ENCODE measurements at places on chromosomes 4 and X.

DNA sequence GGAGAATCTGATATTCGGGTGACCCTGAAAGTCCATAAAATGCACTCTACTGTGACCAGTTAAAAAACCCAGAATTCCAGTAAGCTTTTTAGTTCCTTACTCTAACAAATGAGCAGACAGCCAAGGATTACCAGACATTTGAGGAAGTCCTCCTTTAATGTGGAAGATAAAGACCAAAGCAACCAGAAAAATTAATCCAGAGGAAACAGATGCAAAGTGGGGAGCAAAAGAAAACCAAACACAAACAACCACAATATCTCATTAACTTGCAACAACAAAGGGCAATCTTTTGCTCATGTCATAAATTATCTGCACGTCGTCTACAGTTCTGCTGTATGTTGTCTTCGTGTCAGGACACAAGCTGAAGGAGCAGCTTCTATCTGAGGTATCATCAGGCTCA, 164.4 kb downstream of the PJA1 start:
- DNase-seq = no peak

GRCh38 chr4:6662591-6662990, 22.1 kb downstream of the MRFAP1 start:
- DNase-seq = no peak

GRCh38 chr4:7887436-7887835, 52.2 kb downstream of the AFAP1 start:
- no peak for DNase-seq

DNA sequence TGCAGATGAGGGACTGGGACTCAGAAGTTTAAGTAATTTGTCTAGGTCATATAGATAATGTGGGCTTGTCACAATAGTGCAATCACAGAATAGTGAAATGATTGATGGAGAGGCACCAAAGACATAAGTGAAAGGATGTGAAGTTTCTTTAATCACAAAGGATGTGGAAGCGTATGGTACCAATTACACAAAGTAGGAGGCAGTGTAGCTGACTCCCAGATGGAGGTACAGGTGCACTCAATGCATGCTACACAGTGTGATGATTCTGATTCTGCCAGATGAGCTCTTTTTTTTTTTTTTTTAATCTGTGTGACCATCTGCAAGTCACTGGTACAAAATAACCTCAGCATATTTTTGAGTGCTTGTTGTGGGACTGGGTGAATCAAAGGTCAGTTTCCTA, 411.3 kb downstream of the SPRY1 start:
- no peak for DNase-seq

DNA sequence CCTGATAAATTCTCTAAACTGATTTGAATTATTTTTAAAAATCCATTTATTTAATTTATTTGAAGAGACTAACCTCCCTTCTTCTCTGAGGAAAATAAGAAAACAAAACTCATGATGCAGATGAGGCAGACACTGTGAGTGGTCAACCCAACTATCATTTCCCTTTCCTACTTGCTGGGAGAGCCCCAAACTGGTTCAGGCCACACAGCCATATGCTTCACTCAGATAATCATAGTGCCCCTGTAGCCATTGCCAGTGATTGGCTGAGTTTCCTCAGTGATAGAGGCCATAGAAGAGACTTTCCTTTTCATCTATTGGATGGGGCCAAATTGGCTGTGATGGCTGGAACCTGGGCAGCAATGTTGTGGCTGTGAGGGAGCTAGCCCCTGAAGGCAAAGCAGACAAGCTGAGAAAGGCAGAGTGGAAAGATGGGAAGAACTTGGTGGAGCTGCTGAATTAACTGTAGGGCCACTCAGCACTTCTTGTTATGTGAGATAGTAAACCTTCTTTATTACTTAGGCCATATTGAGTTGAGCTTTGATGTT, 49.8 kb downstream of the RAB33B start:
- DNase-seq = no peak

DNA sequence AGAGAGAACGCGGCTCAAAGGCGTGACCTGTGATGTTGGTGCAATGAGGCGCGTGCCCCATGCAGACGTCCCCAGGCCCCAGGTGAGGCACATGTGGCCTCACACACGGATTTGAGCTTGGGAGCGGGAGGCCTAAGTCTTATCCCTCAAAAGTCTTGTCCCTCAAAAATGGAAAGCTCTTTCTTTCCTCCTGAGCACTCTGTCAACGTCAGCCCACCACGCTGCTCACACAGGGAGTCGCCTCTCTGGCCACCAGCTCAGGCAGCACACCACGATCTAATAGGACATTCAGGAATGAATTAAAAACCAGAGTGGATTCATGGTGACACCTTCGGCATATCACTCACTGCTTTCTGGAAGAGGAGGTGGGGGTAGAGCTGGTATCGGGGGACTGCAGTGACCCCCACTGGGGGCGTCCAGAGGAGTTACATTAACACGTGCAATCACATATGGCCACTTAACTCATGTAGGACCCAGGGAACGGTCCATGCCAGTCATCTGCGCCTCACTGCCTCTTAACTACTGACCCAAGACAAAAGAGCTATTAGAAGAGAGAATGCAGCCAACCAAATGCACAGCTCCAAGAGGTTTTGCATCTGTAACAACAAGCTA, 21.9 kb upstream of the CYP4V2 start:
- no peak for DNase-seq

GRCh38 chrX:107549504-107549903, 78.8 kb upstream of the PRPS1 start:
- no peak for DNase-seq

- DNase-seq = no peak
Observed at GRCh38 chrX:124268099-124268498, 64.4 kb upstream of the TEX13D start.

DNA sequence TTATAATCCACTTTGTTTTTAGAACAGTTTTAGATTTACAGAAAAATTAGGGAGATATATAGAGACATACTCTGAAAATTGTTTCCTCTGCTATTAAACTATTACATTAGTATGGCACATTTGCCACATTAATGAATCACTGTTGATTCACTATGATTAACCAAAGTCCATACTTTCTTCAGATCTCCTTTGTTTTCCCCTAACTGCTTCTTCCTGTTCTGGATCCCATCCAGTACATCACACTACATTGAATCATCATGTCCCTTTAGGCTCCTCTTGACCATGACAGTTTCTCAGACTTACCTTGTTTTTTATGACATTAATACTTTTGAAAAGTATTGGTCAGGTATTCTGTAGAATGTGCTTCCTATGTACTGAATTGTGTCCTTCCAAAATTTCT, 109.2 kb upstream of the EDNRA start:
- no peak for DNase-seq

- no peak for DNase-seq
Observed at GRCh38 chr4:152062936-152063620, 302.3 kb upstream of the GATB start.

- no peak for DNase-seq
Observed at GRCh38 chr4:126991965-126992364, 640.8 kb upstream of the INTU start.

GRCh38 chr4:172018358-172018757, 205.2 kb downstream of the GALNTL6 start:
- DNase-seq = no peak

- DNase-seq = no peak
Observed at GRCh38 chr4:182297659-182298058, 54.5 kb downstream of the TENM3 start.

- DNase-seq = no peak
Observed at GRCh38 chr4:108529984-108530905, 90.1 kb upstream of the RPL34 start.

DNA sequence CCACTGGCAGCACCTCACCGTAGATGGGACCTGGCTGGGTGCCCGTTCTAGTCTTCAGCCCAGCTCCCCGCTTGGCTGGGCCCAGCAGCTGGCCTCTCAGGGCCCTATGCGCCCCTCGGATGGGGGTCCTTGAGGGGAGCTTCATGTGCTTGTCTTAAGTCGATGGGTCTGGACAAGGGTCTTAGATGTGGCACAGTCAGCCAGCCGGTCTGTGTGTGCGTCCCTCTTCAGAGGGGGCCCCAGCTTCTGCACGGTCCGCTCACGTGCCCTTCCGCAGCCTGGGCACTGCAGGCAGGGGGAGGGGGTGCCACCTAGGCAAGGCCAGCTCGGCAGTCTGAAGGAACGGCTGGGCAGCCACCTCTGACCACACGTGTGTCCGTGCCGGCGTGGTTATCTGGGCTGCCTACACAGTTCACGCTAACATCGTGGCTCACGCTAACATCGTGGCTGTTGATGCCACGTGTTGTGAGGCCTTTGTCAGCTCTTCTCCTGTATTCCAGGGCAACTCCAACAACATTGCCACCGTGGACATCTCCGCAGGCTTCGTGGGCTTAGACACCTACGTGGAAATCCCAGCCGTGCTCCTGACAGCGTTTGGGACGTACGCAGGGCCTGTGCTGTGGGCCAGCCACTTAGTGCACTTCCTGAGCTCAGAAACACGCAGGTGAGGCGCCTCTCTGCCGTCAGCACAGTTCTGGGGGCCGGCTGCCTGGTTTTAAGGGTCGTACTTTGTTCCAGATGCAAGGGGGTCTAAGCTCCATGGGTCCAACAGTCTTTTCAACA, 34.5 kb downstream of the PIGG start:
- DNase-seq = no peak

- DNase-seq = no peak
Observed at GRCh38 chr4:103076747-103077347, at the start of gene SLC9B2. Gene SLC9B2, minus strand, starts transcription at chr4:103076761. Its CDS starts 9,211 bp downstream, at chr4:103067550.

- no peak for DNase-seq
Observed at GRCh38 chrX:136953867-136954787, 73.6 kb upstream of the RBMX start.

- no peak for DNase-seq
Observed at GRCh38 chrX:39167791-39168190, 366.5 kb downstream of the MID1IP1 start.

DNA sequence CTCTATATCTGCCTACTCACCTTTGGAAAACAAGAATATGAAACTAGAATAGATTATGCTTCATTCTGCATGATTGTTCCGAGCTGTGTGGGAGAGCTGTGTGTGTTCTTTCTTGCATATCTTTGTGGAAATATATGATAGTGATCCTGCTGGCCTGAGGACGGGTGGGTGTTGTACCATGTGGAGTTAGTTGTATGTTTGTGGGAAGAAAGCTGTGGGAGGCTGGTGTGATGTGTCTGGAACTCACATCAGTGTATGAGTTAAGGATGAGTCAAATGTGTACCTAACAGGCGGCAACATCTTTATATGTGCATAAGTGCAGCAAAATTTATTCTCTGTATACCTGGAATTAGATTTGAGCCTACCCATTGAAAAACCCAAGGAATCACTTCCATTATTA, 208.1 kb upstream of the ADGRL3 start:
- DNase-seq = no peak

- no peak for DNase-seq
Observed at GRCh38 chrX:109537324-109537665, 651 bp downstream of the NXT2 start.
